ENCODE measurements at places on chromosomes 6 and 20.

GRCh38 chr6:92967362-92967761, 452.0 kb downstream of the EPHA7 start:
- no peak for DNase-seq

DNA sequence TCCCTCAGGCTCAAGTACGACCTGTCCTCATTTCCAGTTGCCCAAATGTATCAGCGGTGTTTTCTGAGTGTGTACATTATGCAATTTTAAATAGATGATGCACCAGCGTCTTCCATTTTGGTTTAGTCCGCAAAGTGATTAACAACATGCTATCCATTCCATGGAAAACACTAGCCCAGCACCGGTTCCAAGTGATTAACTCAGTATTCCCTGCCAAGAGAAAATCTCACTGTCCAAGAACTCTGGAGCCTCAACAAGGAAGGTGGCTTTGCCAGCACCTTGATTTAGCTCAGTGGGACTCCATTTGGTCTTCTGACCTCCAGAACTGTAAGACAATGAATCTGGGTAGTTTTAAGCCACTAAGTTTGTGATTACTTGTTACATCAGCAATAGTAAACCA, 107.2 kb downstream of the FOXC1 start:
- no peak for DNase-seq

DNA sequence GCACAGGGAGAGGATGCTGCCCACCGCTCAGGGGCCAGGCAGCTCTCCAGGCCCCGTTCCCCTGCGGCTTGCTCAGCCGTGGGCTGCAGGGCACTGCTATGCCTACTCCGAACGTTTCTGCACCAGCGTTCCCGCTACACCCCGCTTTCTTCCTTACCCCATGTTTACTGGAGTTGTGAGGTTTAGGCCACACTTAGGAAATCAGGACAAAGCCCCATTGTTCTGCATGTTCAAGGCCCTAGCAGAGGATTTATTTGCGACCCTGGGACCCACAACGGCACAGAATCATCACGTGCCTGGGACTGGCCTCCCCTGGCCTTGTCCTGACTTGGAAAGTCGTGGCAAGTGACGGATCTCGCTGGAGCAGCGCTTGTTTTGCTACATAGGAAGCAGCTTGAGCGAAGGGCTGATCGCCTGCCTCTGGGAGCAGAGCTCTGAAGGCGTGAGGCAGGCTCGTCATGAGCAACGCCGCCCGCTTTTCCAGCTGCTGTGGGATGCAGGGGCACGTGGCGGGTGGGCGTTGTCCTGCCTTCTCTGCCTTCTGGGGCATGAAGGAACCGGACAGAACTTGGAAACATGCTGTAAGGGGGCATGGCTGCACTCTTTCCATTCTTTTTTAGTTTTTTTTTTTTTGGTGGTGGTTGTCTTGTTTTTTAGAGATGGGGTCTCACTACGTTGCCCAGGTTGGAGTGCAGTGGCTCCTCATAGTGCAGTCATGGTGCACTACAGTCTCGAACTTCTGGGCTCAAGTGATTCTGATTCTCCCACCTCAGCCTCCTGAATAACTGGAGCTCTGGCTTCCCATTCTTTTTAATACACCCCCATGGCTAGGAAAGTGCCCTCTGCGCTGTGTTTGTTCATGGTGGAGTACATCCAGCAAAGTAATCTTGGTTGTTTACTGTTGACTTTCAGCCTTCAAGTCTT, 14.6 kb upstream of the TMEM181 start:
- no peak for DNase-seq

DNA sequence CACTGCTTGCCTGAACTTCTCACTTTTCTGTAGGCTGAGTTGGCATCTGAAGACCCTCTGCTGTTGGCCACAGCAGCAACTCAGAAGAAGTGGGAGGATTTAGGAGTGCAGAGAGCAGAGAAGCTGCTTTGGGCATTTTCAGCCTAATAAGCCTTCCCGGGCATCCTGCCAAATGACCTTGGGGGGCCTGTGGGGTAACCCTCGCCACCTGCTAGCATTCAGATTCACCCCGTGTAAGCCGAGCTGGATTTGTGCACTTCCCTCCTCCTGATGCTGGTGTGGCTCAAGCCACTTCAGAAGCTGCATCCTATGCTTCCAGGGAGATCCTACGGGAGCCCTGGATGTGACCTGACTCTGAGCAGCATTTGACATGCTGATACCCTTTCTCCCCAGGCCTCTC, 114.8 kb downstream of the LRFN2 start:
- DNase-seq: no peak

DNA sequence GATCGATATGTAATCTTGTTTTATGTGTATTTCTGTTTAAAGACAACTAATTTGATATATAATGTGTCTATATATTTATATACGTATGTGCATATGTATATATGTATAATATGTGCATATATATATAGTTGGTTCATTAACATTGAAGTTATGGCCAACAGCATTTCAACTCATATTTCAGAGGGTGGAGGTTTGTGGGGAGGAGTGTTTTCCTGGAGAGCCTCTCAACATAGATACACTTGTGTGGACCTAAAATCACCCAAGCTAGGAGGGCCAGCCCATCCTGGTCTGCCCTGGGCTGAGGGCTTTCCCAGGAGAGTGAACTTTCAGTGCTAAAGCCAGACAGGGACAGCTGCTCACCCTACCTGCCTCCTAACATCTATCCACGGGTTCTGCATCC, 68.8 kb downstream of the TMEM242 start:
- DNase-seq: no peak

Data from left hindlimb (tissue), 1 donor.